ENCODE measurements at places on chromosomes 2 and 18.
A peak's percentile ranks its signal among the peaks of the same experiment; 100 is the strongest.

GRCh38 chr18:9835825-9836224 is 49.9 kb upstream of the TXNDC2 start:
- DNase-seq: no peak

GRCh38 chr2:9975328-9975727 is 23.8 kb downstream of the GRHL1 start:
- no peak for DNase-seq

DNA sequence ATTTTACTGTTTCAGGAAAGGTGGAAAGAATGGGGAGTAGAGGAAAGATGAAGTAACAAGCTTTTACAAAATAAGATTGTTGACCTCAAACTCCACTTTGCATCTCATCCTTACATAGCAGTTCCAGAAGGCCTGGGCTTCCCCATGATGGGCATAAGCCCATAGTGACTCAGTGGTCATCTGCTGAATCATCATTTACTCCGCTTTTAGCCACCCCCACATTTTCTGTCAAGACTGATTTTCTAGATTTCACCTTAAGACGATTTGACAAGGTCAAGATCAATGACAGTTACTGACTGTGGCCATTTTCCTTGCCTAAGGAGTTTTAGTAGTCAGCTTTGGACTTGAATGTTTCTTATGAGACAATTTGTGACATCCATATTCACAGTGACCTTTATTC is 49.4 kb downstream of the PLEKHM3 start:
- no peak for DNase-seq

DNA sequence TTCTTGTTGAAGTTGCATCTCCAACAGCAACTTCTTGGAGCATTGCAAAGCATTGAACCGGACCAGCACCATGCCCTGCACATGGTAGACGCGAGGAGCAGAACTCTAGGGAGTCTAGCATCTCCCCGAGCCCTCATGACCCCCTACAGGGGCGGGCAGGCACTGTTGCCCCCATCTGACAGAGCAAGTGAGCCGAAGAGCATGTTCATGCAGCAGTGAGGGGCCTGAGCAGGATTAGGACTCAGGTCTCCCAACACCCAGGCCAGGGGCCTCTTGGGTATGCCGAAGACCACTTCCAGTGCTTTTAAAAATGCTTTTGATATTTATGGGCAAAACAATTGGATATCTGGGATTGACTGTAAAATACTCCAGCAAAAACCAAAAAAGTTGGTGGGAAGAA is 163.3 kb downstream of the TFCP2L1 start:
- no peak for DNase-seq

DNA sequence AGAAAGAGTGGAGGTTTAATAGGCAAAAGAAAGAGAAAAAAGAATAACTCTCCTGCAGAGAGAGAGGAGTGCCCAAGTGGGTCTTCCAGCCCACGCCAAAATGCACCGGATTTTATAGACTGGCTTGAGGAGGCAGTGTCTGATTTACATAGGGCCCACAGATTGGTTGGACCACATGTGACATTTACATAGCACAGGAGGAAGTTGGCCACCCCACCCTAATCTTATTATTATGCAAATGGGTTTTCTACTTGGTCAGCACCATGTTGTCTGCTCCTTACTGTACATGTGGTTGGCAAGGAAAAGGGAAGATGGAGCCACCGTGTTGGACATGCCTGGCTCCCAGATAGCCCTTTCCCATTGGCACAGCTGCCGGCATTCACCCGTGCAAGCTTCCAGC is 56.8 kb downstream of the SP110 start:
- DNase-seq: no peak

GRCh38 chr2:38535744-38536506 is 66.8 kb downstream of the HNRNPLL start:
- peak; percentile 92 for DNase-seq

DNA sequence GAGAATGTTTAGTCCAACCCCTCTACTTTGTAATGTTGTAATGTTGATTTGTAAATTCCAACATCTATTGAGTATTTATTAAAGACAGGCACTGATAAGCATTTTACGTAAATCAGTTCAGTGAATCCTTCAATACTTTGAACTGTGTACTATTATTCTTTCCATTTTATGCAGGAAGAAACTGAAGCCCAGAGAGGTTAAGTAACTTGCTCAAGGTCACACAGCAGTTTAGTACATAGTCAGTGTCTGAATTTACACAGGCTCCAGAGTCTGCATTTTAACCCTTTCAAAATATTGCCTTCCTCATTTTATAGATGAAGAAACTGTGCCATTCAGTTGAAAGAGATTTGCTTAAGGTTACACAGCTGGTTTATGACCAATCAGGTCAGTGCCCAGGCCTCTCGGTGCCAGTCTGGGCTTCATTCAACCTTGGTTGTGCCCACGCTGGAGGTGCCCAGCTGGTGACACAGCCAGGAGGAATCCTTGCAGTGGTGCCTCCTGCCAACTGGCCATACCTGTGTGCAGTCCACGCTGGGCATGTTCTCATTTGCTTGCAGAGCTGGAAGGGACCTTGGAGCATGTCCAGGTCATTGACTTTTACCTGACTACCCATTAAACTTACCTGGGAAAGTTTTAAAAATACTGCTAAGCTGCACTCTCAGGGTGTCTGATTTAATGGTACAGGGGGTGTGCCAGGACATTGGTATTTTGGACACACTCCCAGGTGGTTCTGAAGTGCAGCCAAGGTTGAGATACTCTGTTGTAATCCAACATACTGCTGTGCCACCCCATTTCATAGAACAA is 74.3 kb upstream of the CYRIA start:
- peak; percentile 37 for DNase-seq

DNA sequence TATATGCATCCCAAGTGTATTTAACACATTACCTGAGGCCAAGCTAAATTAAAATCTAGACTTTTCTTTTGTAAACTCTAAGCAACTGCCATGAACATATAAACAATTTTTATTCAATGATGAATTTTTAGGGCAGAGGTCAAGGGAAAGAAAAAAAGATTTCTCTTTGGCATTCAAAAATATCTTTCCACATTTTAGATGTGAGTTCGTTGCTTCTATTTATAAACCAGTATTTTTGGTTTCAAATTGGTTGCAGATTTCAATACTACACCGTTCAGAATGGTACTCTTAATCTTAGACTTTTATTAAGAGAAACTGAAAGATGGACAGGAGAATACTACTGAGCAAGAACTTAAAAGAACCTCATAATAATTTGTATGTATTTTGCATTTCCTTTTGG is 293.6 kb upstream of the CCDC68 start:
- no peak for DNase-seq

- no peak for DNase-seq
Observed at GRCh38 chr2:159010340-159010739, 41.9 kb downstream of the TANC1 start.

DNA sequence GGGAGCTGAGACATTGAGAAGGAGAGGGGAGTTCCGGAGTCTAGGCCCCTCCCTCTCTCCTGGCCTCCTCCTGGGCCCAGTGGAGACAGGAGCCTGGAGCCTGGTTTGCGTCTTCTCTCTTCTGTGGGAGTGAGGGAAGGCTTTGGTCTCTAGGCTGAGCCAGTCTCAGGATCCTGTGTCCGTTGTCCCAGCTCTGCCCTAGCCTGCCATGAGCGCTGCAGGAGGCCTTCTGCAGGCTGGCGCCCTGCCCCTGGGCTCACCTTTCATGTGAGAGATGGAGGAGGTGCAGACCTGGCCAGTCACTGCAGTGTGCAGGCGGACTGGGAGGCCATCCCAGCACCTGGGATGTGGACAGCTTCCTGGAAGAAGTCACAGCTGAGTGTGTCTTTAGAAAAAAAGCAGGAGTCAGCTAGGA is 8.7 kb downstream of the IMPA2 start:
- peak; percentile 49 for DNase-seq

DNA sequence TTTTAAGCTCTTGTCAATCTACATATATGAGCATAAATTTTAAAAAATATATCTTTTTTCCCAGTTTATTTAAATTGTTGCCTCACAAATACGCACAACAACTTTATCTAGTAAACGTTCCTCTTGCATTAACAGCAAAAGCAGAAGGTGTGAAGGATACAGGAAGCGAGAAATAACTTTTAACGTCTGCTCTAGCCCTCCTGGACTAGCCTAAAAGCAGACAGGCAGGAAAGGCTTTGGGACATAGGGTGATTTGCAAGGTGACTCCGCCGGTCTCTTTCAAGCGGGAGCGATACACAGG is 434 bp upstream of the DUSP19 start:
- DNase-seq: peak; percentile 44

GRCh38 chr18:9105420-9105819 is 2.9 kb downstream of the NDUFV2 start:
- DNase-seq: no peak

DNA sequence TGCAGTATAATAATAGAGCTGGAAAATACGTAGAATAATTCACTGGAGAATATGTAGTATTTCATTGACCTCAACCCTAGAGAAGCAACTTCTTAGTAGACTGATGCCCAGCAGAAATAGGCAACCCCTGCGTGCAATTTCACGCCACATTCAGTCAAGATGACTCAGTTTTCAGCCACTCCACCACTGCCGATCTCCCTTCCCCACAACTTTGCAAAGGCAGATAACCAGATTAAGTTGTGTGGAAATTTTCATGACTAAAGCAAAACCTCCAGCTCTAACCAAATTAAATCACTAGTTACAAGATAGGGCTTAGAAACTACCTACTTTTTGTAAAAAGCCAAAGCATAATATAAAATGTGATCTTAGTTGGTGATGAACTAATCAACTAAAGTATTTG is 63.3 kb upstream of the STK17B start:
- DNase-seq: no peak

- DNase-seq: peak; percentile 79
Observed at GRCh38 chr2:157480182-157480961, 36.5 kb upstream of the CYTIP start.

GRCh38 chr2:235378944-235379343 is 114.9 kb upstream of the AGAP1 start:
- no peak for DNase-seq

DNA sequence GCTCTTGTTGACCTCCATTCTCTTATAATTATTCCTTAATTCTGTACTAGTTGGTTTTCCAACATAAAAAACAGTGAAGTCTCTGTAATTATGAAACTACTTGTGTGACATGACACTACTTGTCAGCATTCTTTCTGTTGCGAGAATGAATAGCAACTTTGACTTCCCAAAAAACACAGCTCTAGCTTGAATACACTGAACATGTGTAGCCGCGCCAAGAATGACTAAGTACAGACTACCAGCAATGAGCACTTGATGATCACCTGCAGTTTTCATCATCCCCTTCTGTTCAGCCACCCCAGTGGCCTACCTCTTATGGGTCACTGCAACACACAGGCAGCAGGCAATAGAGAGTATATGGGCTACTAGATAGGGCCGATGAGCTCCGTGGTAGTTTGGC is 229.3 kb downstream of the TGIF1 start:
- no peak for DNase-seq

DNA sequence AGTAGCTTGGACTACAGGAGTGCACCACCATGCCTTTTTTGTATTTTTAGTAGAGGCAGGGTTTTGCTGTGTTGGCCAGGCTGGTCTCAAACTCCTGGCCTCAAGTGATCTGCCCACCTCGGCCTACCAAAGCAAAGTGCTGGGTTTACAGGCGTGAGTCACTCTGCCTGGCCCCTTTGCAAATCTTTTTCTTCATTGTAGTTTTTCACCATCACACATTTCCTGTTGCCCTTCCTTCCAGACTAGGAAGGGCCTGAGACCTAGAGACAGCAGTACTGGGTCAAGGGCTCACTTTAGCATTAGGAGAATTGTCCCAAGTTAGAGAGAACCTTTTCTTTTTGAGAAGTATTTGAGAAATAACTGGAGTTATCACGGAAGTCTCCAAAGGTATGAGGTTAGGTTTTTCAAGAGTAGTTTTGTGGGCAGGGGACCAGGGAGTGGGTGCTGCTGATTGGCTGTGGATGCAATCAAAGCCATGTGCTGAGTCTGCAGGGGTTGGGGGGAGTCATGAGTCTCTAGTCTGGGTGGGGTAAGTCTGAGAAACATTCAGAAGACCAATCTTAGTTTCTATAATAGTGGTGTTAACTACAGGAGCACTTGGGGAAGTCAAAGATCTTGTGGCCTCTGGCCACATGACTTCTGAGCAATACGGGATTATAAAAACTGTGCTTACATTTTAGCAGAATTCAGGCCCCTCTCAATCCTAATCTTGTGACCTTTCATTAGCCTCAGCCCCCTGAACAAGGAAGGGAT is 23.7 kb downstream of the B3GNT2 start:
- no peak for DNase-seq

DNA sequence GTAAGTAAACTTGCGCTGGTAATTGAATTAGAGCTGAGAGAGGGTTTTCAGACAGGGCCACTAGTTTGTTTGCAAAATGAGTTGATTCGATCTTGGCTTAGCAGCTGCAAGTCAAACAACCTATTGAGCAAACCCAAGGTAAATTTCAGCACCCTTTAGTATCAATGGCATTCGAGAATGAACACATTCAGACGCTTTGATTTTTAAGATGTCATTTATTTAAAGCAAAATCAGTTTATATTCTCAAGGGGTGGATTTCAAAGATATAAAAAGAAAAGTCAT is 44.2 kb downstream of the TGIF1 start:
- no peak for DNase-seq

DNA sequence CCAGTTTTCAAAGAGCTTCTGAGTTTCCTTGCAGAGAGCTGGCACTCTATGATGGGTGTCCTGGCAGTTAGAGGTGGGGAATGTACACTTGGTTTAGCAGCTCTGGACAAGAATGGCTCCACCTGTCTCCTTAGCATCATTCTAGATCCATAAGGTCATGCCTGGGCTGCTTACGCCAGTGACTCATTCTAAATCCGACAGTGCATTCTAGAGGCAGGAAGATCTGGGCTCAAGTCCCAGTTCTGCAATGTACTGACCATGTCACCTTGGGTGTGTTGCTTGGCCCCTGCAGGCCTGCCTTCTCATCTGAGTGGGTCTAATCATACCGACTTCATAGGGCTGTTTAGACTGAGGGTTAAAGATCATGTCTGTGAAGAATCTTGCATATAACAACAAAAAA is 46.5 kb downstream of the PTGR3 start:
- DNase-seq: no peak

DNA sequence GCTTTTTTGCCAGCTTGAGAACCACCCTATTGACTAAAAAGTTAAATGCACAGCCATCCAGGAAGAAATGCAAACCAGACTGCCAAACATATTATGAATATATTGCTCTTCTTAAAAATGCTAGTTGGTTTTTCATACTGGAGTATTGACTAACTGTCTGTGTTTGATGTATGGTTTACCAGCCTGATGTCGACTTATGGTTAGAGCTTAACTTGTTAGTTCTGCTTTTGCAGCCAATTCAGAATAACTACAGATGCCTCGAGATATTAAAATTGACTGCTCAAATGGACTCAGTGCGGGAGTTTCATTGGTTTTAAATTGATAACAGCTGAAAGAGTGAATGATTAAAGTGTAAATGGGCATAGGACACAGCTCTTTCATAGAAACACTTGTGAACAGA is 369.8 kb downstream of the ARHGAP15 start:
- no peak for DNase-seq

- DNase-seq: no peak
Observed at GRCh38 chr2:230864122-230864604, 579 bp upstream of the ITM2C start.

- DNase-seq: no peak
Observed at GRCh38 chr2:286774-287392, 1.0 kb downstream of the ALKAL2 start.

DNA sequence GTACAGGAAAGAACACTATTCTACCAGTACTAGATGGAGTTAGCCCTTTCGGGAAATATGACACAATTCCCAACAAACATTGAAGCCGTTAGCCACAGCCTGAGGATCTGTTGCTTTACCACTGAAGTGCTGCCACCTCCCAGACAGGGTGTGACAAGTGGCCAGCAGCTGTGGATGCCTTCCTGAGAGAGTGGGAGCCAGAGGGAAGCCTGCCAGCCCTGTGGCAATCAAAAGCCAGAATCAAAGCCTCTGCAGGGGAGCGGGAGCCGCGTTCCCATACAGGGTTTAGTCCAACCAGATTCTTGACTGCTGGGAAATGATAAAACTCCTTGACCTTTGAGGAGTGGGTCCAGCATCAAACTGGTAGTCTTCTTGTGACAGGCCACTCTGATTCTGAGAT is 38.0 kb downstream of the SLC4A1AP start:
- DNase-seq: peak; percentile 51

Measured in left ventricle myocardium superior (tissue), 1 donor.